ENCODE measurements at places on chromosomes 13 and 19.

DNA sequence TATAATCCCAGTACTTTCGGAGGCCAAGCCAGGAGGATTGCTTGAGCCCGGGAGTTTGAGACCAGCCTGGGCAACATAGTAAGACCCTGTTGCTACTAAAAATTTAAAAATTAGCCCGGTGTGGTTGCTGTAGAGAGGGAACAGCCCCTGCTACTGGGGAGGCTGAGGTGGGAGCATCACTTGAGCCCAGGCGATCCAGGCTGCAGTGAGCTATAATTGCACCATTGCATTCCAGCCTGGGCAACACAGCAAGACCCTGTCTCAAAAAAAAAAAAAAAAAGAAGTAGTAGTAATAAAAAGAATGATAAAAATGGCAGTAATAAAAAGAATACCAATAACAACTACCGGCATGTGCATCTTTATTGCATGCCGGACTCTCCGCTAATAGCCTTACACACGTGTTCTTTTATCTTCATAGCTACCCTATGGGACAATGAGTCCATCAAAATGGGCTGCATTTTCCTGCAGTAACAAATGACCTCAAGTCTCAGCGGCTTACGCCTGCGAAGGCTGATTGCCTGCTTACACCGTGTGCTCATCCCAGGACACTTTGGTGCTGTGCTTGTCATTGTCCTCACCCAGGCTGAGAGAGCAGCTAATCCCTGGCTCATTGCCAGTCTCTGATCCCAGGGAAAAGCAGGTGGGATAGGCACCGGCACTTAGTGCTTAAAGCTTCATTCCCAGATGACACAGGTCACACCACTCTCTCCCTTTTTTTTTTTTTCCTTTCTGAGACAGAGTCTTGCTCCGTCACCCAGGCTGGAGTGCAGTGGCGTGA is 14.4 kb upstream of the SYCN start:
- no peak for DNase-seq

GRCh38 chr13:53207556-53207955 is 178.9 kb downstream of the OLFM4 start:
- no peak for DNase-seq

GRCh38 chr19:704447-704741 is 4.3 kb upstream of the PALM start:
- no peak for DNase-seq

DNA sequence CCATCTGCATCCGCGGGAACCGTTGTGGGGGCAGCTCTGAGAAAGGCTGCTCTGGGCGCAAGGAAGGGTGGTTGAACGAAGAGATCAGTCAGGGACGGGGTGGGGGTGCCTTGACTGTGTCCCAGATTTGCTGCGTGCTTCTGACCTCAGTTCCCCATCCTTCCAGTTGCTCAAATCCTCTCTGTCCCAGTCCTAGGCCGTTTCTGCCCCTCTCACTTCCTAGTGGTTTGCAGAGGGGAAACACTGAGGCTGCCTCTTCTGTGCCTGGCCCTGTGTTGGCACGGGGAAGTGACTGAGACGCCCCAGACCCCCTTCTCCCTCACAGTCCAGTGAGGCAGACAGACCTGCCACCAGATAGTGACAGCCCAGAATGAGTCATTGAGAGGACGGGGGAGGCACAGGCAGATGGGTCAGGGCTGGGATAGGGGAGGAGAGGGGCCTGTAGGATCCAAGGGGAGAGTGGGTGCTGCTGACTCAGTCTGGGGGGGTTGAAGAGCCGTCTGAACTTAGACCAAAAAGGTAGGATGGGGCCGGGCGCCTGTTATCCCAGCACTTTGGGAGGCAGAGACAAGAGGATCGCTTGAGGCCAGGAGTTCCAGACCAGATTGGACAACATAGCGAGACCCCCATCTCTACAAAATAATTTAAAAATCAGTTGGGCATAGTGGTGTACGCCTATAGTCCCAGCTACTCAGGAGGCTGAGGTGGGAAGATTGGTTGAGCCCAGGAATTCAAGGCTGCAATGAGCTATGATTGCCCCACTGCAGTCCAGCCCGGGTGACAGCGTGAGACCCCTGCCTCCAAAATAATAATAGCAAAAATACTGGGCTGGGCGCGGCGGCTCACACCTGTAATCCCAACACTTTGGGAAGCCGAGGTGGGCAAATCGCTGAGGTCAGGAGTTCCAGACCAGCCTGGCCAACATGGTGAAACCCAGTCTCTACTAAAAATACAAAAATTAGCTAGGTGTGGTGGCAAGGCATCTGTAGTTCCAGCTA is 26.5 kb downstream of the NUMBL start:
- DNase-seq = peak; percentile 36

- DNase-seq = no peak
Observed at GRCh38 chr13:51721496-51721895, 82.5 kb downstream of the DHRS12 start.

- no peak for DNase-seq
Observed at GRCh38 chr19:28505933-28506332, 707.0 kb downstream of the UQCRFS1 start.

DNA sequence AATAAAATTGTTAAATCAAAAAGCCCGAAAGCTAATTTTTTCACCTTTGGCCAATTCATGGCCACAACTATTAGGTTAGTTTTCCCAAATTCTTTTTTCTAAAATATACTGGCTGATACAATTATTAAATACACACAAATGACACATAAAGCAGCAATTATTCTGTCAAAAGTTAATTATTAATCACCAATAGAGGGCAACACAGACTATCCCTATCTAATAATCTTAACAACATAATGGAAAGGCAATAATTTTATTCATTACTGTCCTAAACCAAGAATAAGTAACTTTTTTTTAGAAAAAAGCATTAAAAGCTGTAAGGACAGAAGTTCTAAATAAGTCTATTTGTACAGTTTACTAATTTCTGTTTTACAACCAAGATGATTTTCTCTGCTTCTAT is 51.7 kb downstream of the KATNAL1 start:
- DNase-seq = no peak

GRCh38 chr13:97256343-97256783 is 34.2 kb downstream of the MBNL2 start:
- peak; percentile 99 for DNase-seq

- DNase-seq = no peak
Observed at GRCh38 chr19:7908078-7908699, 4.5 kb downstream of the MAP2K7 start.

GRCh38 chr13:47853236-47853635 is 147.8 kb downstream of the SUCLA2 start:
- no peak for DNase-seq

DNA sequence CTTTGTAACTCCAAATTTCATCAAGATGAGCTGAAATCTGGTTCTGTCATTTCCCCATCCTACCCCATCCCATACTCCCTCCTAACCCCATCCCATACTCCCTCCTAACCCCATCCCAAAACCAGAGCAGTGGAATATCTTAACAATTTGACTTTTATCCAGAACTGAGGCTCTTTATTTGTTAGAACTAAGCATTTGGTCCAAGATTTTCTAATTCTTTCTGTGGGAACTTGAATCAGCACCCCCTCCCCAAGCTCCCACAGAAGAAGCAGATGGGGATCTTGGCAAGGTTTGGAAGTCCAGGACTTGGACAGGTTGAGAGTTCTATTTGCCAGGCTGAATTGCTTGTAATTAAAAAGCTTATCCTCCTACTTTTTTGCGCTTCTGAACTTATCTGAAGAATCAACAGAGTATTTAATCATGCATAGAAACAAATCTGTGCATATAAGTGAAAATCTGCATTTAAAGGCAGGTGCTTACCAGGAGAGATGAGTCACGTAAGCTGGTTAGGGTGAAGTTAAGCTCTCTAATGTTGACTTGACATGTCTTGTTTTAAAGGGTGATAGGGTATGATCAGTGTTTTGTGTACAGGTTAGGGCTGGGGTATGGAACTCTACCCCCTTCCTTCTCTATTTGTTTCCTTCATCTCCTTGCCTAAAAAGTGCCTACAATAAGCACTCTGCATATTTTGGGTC is 111.1 kb downstream of the COG6 start:
- no peak for DNase-seq
